Chondrocyte (in vitro differentiated cells): ENCODE measurements at places on chromosomes 12 and 14.

DNA sequence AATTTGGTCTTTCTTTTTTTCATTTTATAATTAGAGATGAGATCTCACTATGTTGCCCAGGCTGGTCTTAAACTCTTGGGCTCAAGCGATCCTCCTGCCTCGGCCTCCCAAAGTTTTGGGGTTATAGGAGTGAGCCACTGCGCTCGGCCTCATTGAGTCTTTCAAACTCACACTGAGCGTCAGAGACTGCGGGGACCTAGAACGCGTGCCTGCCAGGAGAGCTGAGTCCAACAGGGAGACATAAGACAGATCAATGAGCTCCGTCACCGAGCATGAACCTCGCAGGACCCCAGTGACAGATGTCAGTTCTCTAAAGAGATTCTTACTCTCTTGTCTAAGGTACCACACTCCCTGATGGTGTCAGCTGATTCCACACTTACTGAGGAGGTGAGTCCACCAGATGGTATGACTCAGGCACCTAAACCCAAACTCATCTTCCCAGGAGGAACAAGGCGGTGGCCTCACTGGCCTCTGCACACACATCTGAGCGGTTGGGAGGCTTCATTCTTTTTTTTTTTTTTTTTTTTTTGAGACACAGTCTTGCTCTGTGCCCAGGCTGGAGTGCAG, 58.9 kb downstream of the CCDC88C start:
- no peak overlapping the region for H3K4me3 ChIP-seq
- H3K4me1 ChIP-seq = no peaks in the 10 kb centered on the region
- DNase-seq = no peak

- peaks cover 9% of the 10 kb centered on the region for H3K4me1 ChIP-seq
- DNase-seq = no peak
- no peaks in the 10 kb centered on the region for H3K36me3 ChIP-seq
- peaks cover 3% of the 10 kb centered on the region for H3K27me3 ChIP-seq
- H3K27ac ChIP-seq = no peak overlapping the region
Measured at GRCh38 chr14:94321421-94322271, 1.5 kb downstream of the SERPINA6 start.

- H3K4me3 ChIP-seq = no peak within 1 kb of the TSS
- no peaks in the 10 kb centered on the region for H3K36me3 ChIP-seq
Measured at GRCh38 chr12:10130042-10130441, at the start of gene CLEC7A. Gene CLEC7A (minus strand): TSS chr12:10130199. CDS start chr12:10130082, 117 bp downstream.

GRCh38 chr12:115060477-115061168, 376.6 kb upstream of the TBX3 start:
- DNase-seq = no peak
- no peak overlapping the region for H3K27ac ChIP-seq
- H3K4me1 ChIP-seq = no peaks in the 10 kb centered on the region
- no peaks in the 10 kb centered on the region for H3K36me3 ChIP-seq

GRCh38 chr14:82490397-82490796, 956.7 kb upstream of the SEL1L start:
- no peaks in the 10 kb centered on the region for H3K4me1 ChIP-seq
- H3K27ac ChIP-seq = no peak overlapping the region
- no peak for DNase-seq

DNA sequence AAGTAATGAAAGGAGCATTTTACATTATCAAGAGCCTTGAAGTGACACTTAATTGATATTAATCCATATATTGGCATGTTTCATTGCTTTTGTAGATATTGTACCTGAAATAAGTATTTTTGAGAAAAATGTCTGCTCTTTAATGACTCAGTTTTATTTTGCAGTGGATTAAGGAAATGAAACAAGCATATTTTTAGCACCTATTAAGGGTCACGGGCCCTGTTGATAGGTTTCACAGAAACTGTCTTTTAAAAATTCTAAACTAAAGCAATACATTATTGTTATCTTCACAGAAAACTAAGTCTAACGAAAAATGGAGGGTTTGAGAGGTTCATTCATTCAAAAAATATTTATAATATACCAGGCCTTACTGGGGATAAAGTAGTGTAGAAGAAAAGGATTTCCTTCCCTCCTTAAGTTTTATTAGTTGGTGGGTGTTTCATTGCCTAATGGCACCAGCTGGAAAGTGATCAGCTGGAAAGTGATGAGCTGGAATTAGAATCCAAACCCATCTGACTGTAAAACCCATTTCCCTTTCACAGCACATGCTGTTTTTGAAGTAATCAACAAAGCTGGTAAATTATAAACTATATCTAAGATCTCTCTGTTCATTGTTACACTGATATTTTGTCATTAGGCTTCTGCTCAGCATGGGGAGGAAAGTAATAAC, 54.2 kb downstream of the PTPRQ start:
- no peak for DNase-seq
- no peaks in the 10 kb centered on the region for H3K36me3 ChIP-seq
- H3K4me3 ChIP-seq = no peak overlapping the region
- no peaks in the 10 kb centered on the region for H3K4me1 ChIP-seq

GRCh38 chr14:75871181-75871880, 110.5 kb downstream of the TGFB3 start:
- H3K27me3 ChIP-seq = no peaks in the 10 kb centered on the region
- H3K36me3 ChIP-seq = no peaks in the 10 kb centered on the region
- H3K27ac ChIP-seq = peak overlapping the region; percentile 37
- H3K4me3 ChIP-seq = no peak overlapping the region
- DNase-seq = no peak

DNA sequence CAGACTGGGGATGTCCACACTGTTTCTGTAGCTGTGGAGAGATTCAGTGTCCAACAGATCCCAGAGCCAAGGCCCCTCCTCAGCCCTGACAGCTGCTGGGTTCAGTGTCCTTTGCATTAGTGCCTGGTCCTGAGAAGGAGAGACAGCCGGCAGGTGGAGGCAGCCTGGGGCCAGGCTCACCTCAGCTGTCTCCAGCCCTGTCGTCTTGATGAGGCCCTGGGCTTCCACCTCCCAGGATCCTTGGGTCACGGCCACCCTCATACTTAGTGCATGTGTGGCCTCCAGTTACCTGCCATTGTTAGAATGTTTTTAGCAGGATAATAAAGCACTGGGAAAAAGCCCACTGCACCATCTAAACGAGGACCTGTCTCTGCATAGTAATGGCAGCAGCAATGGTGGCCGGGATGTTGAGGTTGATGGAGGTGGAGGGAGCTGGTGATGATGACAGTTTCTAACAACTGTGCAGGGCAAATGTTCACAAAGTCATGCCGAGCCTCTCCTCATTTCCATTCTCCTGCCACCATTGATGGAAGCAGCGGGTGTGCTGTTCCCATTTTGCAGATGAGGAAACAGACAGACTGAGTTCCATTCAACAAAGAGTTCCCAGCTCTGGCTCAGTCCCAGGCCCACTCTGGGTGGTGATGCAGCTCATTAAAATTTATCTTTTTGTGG, 17.7 kb downstream of the ASB2 start:
- peaks cover 27% of the 10 kb centered on the region for H3K4me1 ChIP-seq
- DNase-seq = no peak
- peaks cover 18% of the 10 kb centered on the region for H3K27me3 ChIP-seq
- peaks cover 3% of the 10 kb centered on the region for H3K36me3 ChIP-seq

DNA sequence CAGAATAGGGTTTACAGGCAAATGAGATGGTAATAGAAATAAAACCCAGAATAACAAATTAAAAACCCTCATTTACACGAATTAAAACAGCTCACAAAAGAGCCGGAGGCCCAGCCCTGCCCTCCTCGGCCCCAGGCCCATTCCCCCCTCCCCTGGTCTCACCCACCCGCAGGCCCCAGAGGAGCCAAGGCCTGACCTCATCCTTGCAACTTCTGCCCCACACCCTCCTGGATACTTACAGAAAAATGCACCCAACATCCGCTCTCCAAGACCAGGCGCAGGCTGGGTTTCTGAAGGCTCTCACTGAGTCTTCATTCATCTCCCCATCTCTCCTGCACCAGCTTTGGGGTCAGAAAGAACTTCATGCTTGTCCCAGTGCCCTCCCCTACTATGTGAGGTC, 16.2 kb upstream of the VSX2 start:
- H3K4me3 ChIP-seq = no peak overlapping the region
- peak; percentile 29 for DNase-seq
